Urothelium cell line (cell line): ENCODE measurements at places on chromosomes 4 and X.

- DNase-seq: peak; percentile 48
Observed at GRCh38 chr4:162952232-162952631, 214.5 kb downstream of the NAF1 start.

DNA sequence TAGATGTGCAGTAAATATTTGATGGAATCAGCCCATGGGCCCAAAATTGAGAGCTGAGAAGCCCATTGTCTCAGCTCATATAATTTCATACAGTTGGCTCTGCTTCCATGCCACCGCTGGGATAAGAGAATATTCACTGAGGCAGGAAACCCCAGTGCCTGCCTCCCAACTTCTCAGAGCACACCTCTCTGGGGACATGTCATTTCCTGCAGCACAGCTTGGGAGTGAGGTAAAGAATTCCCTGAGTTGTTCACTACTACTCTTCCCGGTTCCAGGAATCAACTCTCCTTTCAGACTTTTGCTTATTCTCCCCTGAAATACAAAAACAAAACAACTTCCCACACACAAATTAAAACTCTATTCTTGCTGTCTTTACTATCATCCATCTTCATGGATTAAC, 389.3 kb downstream of the MAPK10 start:
- DNase-seq: no peak

DNA sequence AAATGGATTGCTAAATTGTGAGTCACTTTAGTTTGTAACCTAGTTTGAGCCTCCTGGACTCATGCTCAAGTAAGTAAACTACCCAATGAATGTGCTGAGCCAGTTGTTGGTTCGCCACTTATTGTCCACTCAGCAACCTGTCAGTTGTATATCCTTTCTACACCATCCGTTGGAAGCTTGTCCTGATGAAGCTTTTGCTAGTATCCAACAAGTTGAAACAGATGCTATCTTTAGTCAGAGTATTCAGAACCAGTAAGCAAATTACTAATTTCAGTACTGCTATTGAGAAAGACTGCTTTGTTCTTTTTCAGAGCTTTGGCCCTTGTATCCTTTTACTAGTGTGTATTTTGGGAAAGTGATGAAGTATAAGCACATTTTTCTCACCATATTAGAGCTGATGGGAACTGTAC, 4.3 kb upstream of the NAA15 start:
- no peak for DNase-seq

GRCh38 chr4:2265113-2266110, 3.5 kb upstream of the MXD4 start:
- no peak for DNase-seq

GRCh38 chr4:83906561-83906960, 370.7 kb downstream of the GPAT3 start:
- no peak for DNase-seq

- DNase-seq: no peak
Observed at GRCh38 chr4:114663083-114663482, 64.5 kb downstream of the UGT8 start.

DNA sequence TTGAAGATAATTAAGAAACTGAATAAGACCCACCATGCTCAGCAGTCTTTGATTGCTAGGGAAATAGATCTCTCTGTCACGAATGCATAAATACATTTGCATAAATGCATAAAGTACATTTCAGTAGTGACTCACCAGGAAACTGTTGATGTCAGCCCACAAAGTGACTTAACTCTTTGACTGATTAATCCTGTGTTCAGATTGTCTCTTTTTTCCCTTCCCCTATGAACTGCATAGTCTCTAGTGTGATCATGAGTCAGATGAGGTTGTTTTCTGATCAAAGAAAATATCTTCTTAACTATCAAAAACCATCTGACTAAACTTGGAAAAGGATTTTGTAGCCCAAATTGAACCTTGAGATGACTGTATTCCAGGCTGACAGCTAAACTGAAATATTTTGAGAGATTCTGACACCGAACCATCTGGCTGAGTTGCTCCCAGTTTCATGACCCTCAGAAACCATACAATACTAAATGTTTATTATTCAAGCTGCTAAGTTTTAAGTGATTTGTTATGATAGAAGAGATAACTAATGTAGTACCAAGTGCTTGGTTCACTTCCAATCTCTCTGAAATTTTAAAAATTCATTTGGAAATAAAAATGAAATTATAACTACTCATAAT, 1381.5 kb upstream of the AGA start:
- DNase-seq: no peak
